ENCODE measurements at places on chromosomes 5 and 9. TPM values are rescaled to one million over a fixed set of nuclear protein-coding genes. Genes with fewer than 3 reads are reported as not detected.

The SERINC5 gene
- total RNA-seq, result 15.5 TPM

The RABGAP1 gene
- total RNA-seq, result 100 TPM

The STING1 gene
- 111 TPM for total RNA-seq

The PRSS3 gene
- not detected for total RNA-seq

The PTGER4 gene
- total RNA-seq, result 10.0 TPM

The SLC35D2 gene
- 18.0 TPM for total RNA-seq

The PCDHB16 gene
- total RNA-seq, result 5.1 TPM

The CCDC192 gene
- total RNA-seq, result not detected

The PCDHB5 gene
- total RNA-seq, result 4.1 TPM

The KCNV2 gene
- not detected for total RNA-seq

The SLC25A2 gene
- 0.69 TPM for total RNA-seq

The TERT gene
- not detected for total RNA-seq

The JAKMIP2 gene
- total RNA-seq, result 0.42 TPM

- no peak for DNase-seq
Observed at GRCh38 chr5:135129307-135129706, 95.3 kb upstream of the PITX1 start.

DNA sequence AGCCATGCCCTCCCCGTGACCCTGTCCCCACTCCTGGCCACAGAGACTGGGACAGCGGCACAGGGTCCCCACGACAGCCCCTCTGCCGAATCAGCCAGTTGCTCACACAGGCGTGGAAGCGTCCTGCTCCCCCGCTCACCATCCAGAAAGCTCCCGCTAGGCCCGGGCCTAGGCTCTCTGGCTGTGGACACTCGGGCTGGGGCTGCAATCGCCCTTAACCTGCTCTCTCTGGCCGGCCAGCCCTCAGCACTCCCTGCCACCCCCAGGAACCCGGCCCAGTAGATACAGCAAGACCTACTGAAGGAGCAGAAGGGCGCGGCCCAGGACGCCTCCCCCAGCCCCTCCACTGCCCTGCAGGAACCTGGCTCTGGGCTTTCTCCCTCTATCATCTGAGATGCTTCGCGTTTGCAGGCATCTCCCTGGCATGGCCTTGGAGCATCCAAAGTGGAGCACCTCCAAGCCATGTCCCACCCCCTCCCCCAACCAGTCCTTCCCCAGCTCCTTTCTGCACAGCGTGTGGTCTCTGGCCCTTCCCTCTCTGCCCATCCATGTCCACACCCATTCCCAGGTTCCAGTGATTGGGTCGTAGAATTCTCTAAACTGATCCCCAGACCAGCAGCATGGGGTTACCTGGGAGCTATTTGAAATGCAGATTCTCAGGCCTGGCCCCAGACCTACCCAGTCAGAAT, 113.7 kb upstream of the LMX1B start:
- peak; percentile 51 for DNase-seq

DNA sequence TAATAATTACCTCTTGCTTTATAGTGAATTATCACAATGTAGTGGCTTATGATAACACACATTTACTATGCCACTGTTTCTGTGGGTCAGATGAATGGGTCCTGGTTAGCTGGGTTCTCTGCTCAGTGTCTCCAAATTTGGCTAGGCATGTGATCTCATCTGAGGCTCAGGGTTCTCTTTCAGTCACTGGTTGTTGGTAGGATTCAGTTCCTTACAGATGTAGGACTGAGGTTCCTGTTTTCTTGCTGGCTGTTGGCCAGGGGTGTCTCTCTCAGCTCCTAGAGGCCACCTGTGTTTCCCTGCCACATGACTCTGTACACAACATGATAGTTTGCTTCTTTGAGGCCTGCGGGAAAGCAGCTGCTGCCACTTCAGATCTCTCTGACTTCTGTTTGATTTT, 7.1 kb downstream of the NFX1 start:
- peak; percentile 74 for DNase-seq

DNA sequence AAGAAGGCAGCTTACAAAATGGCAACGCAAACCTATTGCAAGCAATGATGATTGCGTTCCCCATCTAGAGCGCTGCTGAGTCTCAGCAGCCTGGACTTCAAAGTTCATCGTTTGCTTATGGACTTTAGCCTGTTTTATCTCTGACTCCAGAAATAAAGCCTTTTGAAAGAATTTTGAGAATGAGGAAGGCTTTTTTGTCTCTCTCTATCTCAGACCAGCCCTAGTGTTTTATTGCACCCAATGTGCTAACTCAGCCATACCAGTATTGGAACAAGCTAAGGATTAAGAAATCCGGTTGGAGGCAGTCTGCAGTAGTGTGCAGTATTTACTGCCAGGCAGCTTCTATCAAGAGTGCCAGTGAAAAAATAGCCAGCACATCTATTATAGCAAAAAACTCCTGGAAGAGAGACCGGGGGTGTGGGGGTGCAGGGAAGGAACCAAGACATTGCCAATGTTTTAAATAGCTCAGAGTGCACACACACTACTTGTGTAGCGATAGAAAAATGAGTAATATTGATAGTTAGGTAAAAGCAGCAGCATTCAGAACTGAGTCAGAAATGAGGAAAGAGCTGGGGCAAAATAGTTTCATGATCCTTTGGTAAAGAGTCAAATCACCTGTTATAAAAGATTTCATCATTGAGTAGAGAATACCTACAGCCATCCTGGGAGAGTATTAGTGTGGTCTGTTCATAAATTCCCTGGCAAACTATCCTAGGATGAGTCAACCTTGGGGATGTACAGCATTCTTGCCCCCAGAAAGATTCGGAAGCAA, 219.0 kb downstream of the ZNF608 start:
- DNase-seq, result no peak

DNA sequence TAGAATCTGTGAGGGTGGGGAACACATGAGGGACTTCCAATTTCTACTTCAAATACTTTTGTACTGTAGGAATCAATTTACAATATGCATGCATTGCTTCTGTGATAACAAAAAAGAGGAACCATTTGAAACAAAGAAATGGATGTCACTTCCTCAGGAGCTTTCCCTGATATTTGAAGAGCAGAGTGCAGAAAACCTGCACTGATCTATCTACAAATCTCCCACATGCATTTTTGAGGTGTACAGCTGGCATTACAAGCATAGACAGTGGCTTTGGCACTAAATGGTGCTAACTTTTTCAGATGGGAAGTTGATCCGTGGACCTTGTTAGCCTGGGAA, 27.7 kb downstream of the YIPF5 start:
- DNase-seq, result no peak

GRCh38 chr5:9927106-9927505, 297.0 kb upstream of the TAS2R1 start:
- no peak for DNase-seq

DNA sequence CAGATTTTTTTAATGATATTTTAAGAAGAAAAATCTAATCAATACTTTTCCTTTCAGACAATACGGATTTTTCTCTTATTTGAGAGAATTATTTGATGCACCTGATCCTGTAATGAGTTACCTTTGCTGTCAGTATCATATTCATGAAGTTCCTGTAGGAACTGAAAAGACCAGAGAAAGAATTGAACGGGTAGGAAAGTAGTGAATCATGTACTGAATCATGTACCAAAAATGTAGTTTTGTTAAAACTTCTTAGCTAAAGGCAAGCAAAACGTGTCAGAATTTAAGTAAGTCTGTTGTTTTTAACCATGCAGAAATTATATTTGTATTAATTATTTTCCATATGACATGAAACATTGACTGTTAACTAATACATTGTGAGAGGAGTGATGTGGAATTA, 56.6 kb downstream of the SMC5 start:
- DNase-seq, result no peak

DNA sequence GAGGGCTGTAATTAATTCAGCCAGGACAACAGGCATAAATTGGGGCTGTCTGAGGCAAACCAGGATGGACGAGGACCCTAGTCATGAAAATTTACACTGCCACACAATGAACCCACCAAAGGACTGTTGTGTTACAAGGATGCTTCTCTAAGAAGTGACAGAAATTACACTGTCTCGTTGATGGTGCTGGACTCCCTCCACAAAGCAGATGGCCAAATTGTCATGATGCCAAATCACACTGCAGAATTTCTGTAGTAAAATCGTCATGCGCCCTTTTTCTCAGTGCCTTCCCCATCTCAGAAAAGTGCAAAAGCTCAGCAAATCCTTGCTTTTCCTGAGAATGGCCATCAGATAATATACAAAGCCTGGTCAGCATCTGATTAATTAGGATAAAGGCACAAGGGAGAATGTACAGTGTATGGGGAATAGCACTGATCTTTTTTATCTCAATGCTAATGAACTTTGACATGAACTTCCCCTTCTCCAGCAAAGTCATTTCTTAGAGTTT, 545.8 kb downstream of the CSNK1G3 start:
- no peak for DNase-seq

DNA sequence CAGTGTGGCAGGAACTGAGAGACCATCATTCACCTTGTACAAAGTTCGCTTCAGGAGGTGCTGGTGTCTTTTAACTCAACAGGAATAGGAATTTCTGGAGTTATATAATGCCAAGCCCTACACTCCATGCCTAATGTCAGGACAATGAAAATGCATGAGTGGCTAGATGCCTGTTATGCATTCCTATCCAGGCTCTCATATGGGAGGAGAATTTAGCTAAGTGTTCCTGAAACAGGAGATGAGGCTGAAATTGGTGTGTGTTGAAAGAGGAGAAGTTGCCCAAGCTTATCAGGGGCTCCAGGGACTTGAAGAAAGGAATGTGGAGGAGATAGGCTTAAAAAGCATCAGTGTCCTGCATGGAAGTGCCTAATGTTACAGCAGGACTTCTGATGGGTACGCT, 26.8 kb upstream of the PRUNE2 start:
- DNase-seq, result no peak

DNA sequence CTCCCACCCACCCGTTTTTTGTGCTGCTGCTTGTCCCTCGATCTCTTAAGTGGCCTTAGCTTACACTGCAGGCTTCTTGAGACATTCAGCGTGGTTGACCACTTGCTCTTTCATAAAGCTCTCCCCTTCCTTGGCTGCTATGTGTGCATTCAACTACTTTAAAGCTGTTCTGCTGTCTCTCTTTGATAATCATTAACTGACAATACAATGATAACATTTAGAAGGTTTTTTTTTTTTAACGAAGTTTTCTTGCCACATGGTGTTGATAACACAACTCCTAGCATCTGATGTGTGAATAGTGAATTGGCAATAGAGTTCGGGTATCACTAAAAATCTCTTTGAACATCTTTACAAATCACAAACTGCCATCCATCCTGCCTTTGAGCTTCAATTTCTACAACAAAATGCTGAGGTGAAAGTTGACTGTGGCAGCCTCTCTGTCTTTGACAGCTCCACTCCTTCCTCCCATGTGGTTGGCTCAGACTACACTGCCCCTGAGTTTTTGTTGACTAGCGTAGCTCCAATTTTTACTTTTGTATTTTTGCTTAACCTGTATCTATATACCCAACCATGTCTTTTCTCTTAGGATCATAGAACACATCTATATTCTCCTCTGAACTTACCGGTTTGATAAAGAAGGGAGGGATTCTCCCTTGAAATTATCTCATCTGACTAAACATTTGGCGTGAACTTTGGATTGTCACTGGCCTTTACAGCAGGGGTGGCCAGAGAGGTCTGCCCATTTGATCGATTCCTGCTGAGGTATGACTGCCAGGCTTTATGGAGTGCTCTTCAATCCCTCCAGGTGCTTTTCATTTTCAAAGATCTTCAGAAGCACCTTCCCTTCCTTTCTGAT, 409.4 kb upstream of the CD180 start:
- DNase-seq, result no peak

DNA sequence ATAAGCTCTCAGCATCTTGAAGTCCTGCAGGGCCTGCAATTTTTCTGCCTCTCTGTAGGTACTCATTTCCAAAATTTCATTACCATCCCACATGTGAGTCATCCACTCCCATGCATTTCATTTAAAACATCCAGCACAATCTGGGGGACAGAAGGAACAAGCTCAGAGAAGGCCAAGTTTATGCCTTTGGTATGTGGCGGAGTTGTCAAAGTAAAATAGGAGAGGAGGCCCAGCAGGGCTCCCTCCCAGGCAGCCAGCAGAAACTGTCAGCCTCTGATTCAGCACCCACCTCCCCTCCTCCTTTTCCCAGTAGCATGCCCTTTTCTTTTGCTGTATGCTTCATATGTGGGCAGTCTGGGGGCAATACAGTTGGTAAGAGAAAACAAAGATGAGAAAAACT, 126.4 kb upstream of the ZNF366 start:
- DNase-seq, result no peak

- DNase-seq, result no peak
Observed at GRCh38 chr5:180491496-180491895, 2.7 kb upstream of the CNOT6 start.

GRCh38 chr5:590346-590745, 21.8 kb upstream of the CEP72 start:
- DNase-seq, result no peak

DNA sequence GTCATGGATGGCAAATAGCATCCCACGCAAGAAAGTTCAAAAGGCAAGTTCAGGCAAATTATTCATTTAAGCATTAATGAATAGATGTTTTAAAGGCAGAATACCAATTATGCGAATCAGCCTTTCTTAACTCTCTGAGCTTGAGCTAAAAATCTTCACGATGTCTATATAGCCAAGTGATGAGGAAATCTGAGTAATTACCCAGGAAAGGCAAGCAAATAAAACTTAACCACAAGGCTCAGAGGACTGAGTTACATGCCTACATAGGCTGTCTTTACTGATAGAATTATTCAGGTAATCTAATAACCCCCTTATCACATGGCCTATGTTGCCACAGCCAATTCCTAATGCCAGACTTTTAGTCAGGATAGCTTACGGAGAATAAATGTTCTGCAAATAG, 120.8 kb upstream of the MTAP start:
- no peak for DNase-seq

Data from aorta (tissue), 5 donors.